ENCODE measurements at places on chromosomes 4 and X.

GRCh38 chrX:1341545-1342184 is 5.1 kb downstream of the IL3RA start:
- DNase-seq = no peak

DNA sequence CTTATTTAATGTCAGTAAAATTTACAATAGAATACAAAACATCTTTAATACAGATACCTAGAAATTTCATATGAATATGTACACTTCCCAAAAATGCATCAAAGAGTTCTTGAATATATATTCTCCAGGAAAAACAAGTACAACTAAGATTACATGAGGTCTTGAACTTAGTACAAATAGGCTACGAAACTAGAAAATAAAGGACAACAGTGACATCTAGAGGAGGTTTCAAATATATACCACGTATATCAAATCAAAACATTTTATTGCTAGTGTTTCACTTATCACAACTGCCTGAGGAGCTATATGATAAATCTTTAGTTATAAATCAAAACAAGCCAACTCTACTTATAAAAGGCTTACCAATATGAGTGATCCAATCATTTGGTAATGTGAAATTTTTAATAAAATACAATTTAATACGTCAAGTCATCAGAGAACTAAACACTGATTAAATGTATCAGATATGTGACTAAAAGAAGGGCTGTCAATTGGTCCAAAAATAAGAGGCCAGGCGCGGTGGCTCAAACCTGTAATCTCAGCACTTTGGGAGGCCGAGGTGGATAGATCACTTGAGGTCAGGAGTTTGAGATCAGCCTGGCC is 36.6 kb downstream of the ANAPC10 start:
- no peak for DNase-seq

DNA sequence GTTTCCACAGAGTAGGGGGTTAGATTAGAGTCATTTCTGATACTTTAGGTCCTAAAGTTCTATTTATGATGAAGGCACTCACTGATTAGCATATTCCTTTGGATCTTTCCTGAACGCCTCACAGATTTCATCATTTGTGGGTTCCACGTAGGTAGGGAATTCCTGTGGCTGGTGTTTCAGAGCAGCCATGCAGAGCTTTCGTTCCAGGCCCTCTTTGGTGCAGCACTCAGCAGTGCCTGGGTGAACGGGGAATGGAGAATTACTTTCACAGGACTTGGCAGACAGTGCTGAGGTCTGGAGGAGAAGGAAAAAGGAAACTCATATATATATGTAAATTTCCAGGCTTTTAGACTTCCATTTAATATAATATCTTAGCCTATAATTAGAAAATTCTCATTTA is 18.5 kb downstream of the GC start:
- no peak for DNase-seq

DNA sequence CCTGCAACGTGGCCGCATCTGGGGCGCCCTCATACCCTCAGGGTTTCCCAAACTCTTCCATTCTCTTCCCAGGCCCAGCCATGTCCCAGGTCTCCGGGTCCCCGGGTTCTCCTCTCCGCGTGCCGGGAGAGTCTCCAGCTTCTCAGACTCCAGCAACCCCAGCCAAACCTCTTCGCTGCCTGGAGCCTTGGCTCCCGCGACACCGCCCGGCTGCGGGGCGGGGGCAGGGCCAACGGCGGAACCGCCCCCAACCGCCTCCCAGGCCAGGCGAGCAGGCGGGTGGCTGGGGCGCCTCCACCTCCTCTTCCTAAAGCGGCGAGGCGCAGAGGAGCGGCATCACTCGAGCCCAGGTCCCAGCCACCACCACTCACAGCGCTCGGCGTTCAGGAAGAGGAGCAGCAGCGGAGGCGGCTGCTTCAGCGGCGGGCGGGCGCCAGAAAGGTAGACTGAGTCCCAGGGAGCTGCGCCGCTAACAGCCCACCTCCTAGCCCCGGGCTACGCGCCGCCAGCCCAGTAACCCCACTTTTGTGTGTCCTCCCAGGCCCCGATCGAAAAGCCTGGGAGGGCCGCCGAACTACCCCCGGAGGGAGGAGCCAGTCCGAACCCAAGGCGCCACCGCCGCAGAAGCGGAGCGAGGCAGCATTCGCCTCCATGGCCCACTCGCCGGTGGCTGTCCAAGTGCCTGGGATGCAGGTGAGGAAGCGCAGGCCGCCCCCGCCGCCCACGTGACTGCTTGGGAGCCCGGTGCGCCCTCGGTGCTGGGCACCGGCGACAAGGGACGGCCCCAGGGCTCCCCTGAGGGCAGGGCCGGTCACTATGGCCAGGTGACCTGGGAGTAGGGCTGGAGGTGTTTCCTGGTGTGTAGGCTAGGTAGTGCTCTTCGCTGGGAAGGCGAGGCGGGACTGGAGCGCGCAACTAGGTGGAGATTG is at the start of gene STK26:
Gene STK26, plus strand, starts transcription at position 336 of the 929 bp plus-strand sequence. Its CDS starts 316 bp downstream, at position 652.
- no peak for DNase-seq

DNA sequence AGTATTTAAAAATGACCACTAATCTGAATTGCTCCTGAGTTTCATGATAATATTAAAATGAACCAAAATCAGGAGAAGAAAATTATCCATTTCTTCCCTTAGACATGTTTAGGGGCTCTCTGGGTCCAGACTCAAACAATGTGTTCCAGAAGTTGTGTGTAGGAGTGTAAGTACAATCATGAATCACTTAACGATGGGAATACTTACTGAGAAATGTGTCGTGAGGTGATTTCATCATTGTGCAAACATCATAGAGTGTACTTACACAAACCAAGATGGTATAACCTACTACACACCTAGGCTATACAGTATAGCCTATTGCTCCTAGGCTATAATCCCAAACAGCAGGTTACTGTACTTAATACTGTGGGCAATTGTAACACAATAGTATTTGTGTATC is 74.8 kb downstream of the STPG2 start:
- DNase-seq = no peak

- no peak for DNase-seq
Measured at GRCh38 chr4:8596891-8597290, 4.3 kb downstream of the CPZ start.

- DNase-seq = no peak
Measured at GRCh38 chr4:73137121-73137520, 67.6 kb upstream of the COX18 start.

- DNase-seq = peak; percentile 83
Measured at GRCh38 chr4:99856166-99856565, 38.1 kb downstream of the LAMTOR3 start.

DNA sequence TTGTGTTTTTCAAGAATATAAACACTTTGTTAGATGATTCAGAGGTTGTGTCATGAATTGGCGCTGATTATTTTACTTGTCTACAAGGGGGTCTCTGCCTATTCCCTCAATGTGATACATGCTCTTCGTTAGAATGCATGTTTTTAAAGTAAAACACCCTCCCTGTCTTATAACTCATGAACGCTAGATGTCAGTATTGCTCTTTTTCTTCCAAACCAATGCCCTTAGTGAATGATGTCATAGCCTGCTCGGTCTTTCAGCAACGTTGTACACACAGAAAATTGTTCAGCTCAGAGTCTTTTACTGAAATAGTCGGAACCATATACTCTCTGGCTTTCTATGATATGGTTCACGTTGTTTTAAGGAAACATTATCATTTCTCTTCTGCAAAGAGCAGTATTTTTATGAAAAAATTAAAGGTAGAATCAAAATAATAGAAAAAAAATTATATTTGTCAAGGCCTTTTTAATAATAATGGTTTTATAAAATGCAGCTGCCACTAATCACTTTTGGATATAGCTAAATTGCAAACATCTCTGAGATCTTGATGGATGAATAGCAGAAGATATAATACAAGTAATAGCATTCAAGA is 292.9 kb downstream of the TLL1 start:
- DNase-seq = peak; percentile 18

GRCh38 chr4:137238456-137239162 is 293.7 kb downstream of the PCDH18 start:
- no peak for DNase-seq

DNA sequence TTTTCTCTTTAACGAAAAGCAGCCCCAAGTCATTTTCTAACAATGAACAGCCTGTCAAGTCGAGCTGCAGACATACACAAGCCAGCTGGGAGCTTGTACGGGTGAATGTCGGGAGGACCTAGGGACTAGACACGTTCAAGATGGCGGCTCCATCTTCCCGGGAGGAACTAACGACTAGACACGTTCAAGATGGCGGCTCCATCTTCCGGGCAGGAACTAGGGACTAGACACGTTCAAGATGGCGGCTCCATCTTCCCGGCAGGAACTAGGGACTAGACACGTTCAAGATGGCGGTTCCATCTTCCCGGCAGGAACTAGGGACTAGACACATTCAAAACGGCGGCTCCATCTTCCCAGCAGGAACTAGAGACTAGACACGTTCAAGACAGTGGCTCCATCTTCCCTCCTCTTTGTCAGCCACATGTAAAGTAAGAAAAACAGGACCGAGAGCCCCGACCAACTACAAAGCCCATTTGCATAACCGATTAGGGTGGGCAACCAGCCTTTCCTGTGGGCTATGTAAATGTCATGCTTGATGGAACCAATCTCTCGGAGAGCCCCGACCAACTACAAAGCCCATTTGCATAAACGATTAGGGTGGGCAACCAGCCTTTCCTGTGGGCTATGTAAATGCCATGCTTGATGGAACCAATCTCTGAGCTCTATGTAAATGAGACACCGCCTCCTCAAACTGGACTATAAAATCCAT is 175.5 kb downstream of the DHRSX start:
- peak; percentile 33 for DNase-seq

DNA sequence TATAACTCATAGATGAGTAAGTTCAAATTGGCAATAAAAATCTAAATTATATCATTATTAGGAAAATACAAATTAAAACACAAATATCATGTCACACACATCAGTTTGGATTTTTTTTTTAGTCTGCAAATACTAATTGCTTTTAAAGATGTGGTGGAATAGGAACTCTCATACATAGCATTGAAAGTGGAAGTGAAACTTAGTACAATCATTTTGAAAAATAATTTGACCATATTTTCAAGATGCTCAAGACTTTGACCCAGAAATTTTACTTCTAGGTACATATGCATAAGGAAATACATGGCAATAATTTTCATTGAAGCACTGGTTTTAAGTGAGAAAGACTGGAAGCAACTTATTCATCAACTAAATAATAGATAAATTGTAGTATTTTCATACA is 147.5 kb upstream of the SMIM31 start:
- DNase-seq = no peak

DNA sequence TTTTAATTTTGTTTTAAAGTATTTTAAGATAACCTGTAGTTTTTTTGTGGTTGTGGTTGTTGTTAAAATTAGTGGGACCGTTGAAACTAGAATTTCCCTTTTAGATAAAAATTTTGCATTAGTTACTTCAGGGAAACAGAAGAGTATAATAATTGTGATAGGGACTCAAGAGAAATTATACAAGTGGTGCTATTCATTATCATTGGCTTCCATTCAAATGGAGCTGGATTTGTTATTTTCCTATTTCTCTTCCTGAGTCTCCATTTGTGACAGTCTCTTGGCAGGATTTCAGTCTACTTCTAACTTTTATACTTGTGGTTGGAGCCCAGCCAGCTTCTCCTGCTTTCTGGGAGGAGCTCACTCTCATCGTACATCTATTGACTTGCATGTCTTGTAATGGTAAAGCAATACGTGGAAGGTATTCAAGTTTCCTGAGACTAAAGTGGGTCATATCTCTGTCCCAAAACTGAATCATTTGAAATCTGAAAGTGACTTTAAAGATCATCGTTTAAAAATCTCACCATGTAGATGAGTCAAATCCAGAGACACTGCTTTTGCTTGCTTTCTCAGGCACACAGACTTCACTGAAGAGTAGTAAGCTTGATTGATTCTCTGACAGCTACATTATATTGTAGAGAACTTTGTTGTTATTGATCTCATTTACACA is 155.8 kb downstream of the RPA4 start:
- DNase-seq = no peak

GRCh38 chrX:21798677-21799219 is 40.7 kb upstream of the MBTPS2 start:
- no peak for DNase-seq

DNA sequence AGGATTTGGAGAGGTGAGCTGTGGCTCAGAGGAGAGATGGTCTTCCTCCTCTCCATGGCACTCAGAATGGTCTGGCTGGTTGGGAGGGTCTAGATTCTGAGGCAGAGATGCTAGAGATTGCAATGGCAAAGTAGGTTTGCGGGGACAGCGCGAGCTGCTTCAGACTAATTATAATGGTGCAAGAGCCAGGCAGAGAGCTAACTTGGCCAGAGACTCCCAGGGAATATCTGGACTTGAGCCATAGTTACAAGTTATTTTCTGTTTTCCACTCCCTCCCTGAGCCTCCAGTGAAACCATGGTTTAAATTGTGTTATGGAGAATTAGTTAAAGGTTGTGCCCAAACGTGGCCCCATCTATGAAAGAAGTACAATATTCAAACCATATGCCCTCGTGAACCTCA is 44.7 kb upstream of the ELF2 start:
- no peak for DNase-seq

DNA sequence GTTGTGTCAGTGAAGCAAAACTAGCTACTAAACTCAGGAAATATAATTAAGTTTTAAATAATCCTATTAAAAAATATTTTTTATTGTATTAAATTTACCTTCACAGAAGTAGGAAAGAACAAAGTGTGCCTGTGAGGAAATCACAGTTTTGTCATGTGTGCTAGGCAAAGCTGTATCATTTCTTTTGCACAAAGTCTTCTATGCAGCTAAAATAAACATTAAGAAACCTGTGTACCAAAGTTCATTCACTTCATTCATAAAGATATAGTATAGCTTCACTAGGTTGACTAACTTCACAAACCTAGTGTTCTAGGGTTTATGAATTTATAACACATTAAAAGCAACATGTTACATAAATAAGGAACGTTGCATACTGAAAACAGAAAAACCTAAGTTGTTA is 131.0 kb downstream of the PDS5A start:
- no peak for DNase-seq

GRCh38 chr4:52105276-52105675 is 54.2 kb downstream of the SPATA18 start:
- DNase-seq = no peak

DNA sequence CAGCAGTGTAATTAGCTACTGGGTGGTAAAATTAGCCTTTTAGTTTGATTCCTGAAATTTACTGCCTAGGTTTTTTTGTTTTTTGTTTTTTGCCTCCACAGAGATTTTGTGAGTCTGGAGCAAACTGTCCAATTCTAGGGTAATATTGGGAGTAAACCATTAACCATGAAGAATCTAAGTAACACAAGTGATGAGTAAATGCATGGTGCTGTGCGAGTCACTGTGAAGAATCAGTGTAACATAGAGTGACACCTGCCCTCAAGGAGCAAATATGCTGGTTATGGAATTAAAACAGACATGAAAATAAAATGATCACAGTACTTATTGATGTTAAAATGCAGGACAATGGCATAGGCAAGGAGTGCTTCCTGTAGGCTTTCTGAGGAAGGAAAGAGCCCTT is 60.1 kb downstream of the LRP2BP start:
- no peak for DNase-seq

DNA sequence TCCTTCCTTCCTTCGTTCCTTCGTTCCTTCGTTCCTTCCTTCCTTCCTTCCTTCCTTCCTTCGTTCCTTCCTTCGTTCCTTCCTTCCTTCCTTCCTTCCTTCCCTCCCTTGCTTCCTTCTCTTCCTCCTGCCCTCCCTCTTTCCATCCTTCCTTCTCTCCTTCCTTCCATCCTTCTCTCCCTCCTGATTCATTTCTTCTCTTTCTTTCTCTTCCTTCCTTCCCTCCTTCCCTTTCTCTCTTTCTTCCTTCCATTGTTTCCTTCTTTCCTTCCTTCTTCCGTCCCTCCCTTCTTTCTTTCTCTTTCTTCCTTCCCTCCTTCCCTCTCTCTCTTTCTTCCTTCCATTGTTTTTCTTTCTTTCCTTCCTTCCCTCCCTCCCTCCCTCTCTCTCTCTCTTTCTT is 14.5 kb downstream of the CSF2RA start:
- no peak for DNase-seq

- DNase-seq = no peak
Measured at GRCh38 chrX:68908071-68908470, 79.2 kb downstream of the EFNB1 start.

GRCh38 chrX:150692296-150692695 is 900 bp upstream of the MTMR1 start:
- no peak for DNase-seq

Measured in HL-60 (cell line).